Testis (tissue), 5 donors: ENCODE measurements at places on chromosomes 2 and 18. TPM values are rescaled to one million over a fixed set of nuclear protein-coding genes. Genes with fewer than 3 reads are reported as not detected.

GRCh38 chr18:9140984-9141383 is 4.4 kb downstream of the ANKRD12 start:
- H3K36me3 ChIP-seq: no peaks in the 10 kb centered on the region
- H3K27ac ChIP-seq: no peak overlapping the region
- H3K27me3 ChIP-seq: no peaks in the 10 kb centered on the region
- no peak for DNase-seq
- H3K4me1 ChIP-seq: peaks cover 24% of the 10 kb centered on the region

DNA sequence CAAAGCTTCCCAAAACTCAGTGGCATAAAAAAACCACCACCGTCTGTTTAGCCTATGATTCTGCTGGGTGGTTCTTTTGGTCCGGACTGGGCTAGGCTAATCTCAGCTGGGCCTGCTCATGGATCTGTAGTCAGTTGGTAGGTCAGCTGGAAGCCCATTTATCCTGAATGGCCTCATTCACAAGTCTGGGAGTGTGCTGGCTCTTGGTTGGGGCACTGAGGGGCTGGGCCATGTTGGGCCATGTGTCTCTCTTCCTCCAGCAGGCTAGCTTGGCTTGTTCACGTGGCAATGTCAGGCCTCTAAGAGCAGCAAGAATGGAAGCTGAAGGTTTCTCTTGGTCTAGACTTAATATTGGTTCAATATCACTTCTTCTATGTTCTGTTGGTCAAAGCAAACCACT is 95.7 kb upstream of the HS6ST1 start:
- H3K27me3 ChIP-seq: no peaks in the 10 kb centered on the region
- no peak for DNase-seq
- H3K36me3 ChIP-seq: no peaks in the 10 kb centered on the region
- no peak overlapping the region for H3K4me3 ChIP-seq
- no peak overlapping the region for H3K27ac ChIP-seq

- H3K27me3 ChIP-seq: no peaks in the 10 kb centered on the region
- H3K36me3 ChIP-seq: no peaks in the 10 kb centered on the region
- no peak for DNase-seq
- no peak overlapping the region for H3K4me3 ChIP-seq
Measured at GRCh38 chr2:116769514-116769913, 1045.0 kb upstream of the DDX18 start.

- H3K36me3 ChIP-seq: no peaks in the 10 kb centered on the region
- no peaks in the 10 kb centered on the region for H3K27me3 ChIP-seq
- no peak for DNase-seq
- no peak overlapping the region for H3K27ac ChIP-seq
Measured at GRCh38 chr2:138974651-138975050, 194.5 kb upstream of the NXPH2 start.

DNA sequence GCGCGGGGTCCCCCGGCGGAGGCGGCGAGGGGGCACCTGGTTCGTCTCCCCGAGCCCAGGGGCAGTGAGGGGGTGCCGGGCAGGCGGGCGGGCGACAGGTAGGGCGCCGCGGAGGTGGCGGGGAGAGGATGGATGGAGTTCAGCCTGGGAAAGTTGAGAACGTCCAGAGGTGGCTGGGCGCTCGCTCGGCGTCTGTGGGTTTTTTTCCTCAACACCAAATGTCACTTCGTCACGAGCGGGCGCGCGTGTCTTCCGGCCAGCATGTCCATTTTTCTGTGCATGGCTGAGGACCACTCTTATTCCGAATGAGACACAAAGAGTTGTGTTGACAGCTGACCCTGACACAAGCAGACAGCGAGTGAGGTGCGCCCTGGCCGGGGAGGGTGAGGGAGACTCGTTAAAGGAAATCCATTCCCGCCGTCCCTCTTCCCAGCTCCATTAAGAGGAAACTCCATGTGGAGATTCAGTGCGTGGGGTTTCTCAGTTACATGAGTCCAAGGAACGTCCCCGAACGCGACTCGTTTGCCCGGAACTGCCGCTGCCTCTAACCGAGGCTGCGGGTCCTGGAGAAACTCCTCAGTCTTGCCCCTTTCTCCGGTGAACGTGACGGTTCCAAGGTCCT is 859 bp downstream of the GREB1L start:
- no peaks in the 10 kb centered on the region for H3K36me3 ChIP-seq
- DNase-seq: peak; percentile 55
- H3K4me3 ChIP-seq: peak overlapping the region; percentile 92
- H3K27me3 ChIP-seq: no peaks in the 10 kb centered on the region
- H3K27ac ChIP-seq: peak overlapping the region; percentile 91

DNA sequence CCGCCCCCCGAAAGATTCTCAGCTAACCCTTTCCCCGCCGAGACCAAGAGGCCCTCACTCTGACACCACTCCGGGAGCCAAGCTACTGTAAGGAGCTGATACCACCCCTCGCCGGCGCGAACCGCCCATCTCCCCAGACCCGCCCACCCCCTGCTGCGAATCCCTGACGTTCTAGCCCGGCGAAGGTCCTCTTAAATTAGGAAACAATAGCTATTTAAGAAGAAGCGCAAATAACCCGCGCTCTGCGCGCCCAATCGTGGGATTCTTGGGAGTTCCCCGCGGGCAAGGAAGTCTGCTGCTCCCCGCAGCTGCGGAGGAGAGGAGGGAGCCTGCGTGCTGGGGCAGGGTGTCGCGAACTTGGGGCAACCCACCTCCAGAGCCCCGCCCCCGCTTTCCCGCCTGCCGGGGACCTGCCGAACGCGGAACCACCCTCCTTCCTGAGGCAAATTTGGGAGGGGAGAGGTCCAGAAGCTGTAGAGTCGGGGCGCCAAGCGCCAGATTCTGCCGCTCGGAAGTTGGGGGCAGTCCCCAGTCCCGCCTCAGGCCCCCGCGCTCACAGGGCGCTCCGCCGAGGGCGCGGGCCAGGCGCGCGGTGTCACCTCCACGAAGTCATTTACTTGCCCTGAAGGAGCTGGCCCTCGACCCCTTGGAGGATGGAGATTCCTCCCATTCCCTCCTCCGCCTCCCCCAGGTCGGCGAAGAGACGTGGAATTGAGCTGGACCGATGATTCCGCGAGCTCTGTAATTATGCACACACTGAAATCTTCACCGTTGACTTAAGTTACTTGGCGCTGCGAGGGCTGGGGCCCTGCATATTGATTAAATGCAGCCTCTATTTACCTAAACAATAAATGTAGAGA is 8.4 kb upstream of the SP9 start:
- no peaks in the 10 kb centered on the region for H3K36me3 ChIP-seq
- peak overlapping the region; percentile 40 for H3K4me3 ChIP-seq
- no peak overlapping the region for H3K27ac ChIP-seq
- peaks cover 15% of the 10 kb centered on the region for H3K4me1 ChIP-seq
- no peak for DNase-seq
- peaks cover 3% of the 10 kb centered on the region for H3K27me3 ChIP-seq

GRCh38 chr2:163637871-163638270 is 97.9 kb downstream of the FIGN start:
- H3K27ac ChIP-seq: no peak overlapping the region
- no peaks in the 10 kb centered on the region for H3K36me3 ChIP-seq
- H3K4me3 ChIP-seq: no peak overlapping the region

GRCh38 chr18:57833441-57834101 is 30.5 kb upstream of the ATP8B1 start:
- no peaks in the 10 kb centered on the region for H3K4me1 ChIP-seq
- no peaks in the 10 kb centered on the region for H3K27me3 ChIP-seq
- H3K36me3 ChIP-seq: no peaks in the 10 kb centered on the region
- no peak overlapping the region for H3K27ac ChIP-seq

- no peak overlapping the region for H3K27ac ChIP-seq
- H3K4me3 ChIP-seq: peak overlapping the region; percentile 53
- no peaks in the 10 kb centered on the region for H3K36me3 ChIP-seq
- peaks cover 33% of the 10 kb centered on the region for H3K4me1 ChIP-seq
Measured at GRCh38 chr18:907115-907884, 2.6 kb downstream of the ADCYAP1 start.

DNA sequence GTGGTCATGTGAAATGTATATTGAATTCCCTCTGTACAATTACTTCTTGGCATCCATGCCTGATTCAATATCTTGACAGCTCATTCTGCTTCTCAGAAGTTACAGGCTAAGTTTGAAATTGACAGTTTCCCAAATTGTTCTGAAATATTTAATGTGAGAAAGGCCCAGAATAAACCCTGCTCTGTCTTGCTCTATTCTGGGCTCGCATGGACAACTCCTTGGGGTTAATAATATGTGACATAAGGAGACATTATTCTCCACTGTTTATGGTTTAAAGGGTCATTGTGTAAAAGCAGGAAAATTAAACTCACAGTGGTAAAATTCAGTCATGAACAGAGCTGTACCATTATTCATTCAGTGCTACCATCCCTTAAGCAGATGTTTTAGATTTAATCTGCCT is 160.7 kb upstream of the CNTNAP5 start:
- no peak overlapping the region for H3K27ac ChIP-seq
- H3K4me1 ChIP-seq: no peaks in the 10 kb centered on the region
- DNase-seq: no peak
- H3K27me3 ChIP-seq: no peaks in the 10 kb centered on the region
- no peaks in the 10 kb centered on the region for H3K36me3 ChIP-seq

GRCh38 chr2:212145121-212145520 is 393.5 kb downstream of the ERBB4 start:
- no peak overlapping the region for H3K27ac ChIP-seq
- no peaks in the 10 kb centered on the region for H3K27me3 ChIP-seq
- no peaks in the 10 kb centered on the region for H3K4me1 ChIP-seq
- H3K36me3 ChIP-seq: no peaks in the 10 kb centered on the region

DNA sequence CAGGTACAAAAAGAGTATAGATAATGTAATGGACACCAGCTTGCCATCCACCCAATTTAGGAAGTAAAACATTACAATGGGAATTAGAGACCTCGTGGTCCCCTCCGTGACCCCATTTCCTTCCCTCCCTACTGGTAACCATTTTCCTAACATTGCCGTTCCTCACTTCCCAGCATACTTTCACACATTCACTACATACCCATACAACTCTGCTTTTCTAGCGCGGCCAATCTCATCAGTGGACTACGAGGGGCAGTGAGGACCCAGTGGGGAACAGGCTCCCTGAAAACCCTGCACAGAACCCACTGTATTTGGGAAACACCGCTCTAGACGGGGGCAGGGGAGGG is 1.1 kb downstream of the ENOSF1 start:
- H3K27me3 ChIP-seq: no peaks in the 10 kb centered on the region
- H3K4me3 ChIP-seq: peak overlapping the region; percentile 65
- DNase-seq: no peak
- H3K4me1 ChIP-seq: peaks cover 6% of the 10 kb centered on the region
- no peaks in the 10 kb centered on the region for H3K36me3 ChIP-seq

GRCh38 chr2:240163844-240164574 is 23.6 kb upstream of the OTOS start:
- DNase-seq: no peak
- H3K36me3 ChIP-seq: no peaks in the 10 kb centered on the region
- no peak overlapping the region for H3K4me3 ChIP-seq
- H3K4me1 ChIP-seq: no peaks in the 10 kb centered on the region
- no peak overlapping the region for H3K27ac ChIP-seq

DNA sequence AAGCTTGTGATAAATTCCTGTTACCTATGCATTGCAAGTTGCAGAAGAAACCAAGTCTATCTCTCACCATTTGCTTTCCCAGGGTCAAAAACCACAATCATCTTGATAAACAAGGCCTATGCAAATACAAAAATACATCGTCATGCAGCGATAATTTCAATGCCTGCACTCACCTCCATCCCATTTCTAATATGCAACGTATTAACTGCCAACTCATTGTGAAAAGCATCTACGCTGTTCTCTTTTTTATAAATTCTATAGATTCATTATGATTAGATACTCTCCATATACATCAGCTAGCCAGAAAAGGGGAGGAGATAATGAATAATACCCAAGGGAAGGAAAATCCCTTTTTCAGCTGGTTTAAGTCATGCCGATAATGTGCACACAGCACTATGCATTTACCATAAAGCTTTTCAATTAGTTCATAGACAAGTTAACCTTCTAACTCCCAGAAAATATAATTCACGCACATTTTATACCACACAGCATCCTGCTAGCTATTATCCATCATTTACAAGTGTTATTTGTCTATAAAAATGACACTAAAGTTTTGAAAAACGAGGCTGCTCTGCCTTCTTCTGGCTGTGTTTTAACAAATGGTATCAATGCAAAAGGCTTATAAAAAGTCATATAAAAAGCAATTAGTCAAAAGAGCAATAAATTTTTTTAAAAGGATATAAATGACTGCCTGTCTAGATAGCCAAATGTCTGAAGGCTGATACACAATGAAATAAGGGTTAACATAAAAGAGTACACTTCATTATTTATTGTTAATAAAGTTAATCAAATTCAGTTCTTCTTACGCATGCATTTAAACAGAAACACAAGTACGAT is 77.6 kb downstream of the AFF3 start:
- peaks cover 18% of the 10 kb centered on the region for H3K4me1 ChIP-seq
- H3K27ac ChIP-seq: no peak overlapping the region
- no peak for DNase-seq
- no peak overlapping the region for H3K4me3 ChIP-seq
- H3K36me3 ChIP-seq: no peaks in the 10 kb centered on the region

DNA sequence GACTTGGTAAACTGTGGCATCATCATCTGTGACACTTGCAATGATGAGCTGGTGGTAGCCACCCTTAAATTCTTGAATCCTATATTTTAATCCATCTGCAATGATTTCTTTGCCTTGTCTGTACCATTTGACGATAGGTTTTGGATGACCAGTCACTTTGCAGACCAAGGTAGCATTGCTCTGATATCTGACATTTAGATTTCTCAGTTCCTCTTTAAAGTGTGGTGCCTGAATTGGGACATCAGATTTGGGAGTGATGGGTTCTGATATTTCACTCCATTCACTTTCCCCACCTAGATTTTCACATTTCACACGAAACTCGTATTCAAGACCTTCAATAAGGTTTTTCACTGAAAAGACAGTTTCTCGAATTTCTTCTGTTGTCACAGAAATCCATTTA is 55.8 kb downstream of the PLEKHA3 start:
- H3K4me1 ChIP-seq: no peaks in the 10 kb centered on the region
- no peak overlapping the region for H3K4me3 ChIP-seq
- no peaks in the 10 kb centered on the region for H3K27me3 ChIP-seq
- no peak overlapping the region for H3K27ac ChIP-seq
- DNase-seq: no peak

DNA sequence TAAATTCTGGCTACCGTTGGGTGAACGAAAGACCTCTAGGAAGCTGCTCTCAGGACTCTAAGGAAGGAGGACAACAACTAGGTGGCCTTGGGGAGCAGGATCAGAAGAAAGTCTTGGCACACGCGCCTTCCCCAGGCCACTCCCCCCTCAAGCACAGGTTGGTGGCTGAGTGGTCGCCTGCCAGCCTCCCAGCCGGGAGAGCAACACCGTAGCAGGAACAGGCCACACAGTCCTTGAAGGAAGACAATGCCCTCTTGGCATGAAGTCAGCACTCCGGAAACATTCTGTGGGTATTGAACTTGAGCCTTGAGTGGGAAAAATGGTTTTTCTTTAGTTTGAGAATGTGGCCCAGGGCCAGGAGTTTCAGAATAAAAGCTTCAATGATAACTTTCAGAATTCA is 87.4 kb upstream of the AGAP1 start:
- no peaks in the 10 kb centered on the region for H3K36me3 ChIP-seq
- no peak overlapping the region for H3K4me3 ChIP-seq
- peak; percentile 90 for DNase-seq
- peaks cover 4% of the 10 kb centered on the region for H3K4me1 ChIP-seq
- peak overlapping the region; percentile 39 for H3K27ac ChIP-seq
- no peaks in the 10 kb centered on the region for H3K27me3 ChIP-seq

Gene IFIH1
- total RNA-seq: 12.8 TPM

Gene GALNT3
- total RNA-seq: 16.6 TPM

Gene SANBR
- 11.1 TPM for total RNA-seq

Gene GREB1L
- total RNA-seq: 40.6 TPM

Gene ADI1
- 41.6 TPM for total RNA-seq

Gene PPP1R1C
- 16.4 TPM for total RNA-seq
